ENCODE measurements at places on chromosomes 12 and 14.

DNA sequence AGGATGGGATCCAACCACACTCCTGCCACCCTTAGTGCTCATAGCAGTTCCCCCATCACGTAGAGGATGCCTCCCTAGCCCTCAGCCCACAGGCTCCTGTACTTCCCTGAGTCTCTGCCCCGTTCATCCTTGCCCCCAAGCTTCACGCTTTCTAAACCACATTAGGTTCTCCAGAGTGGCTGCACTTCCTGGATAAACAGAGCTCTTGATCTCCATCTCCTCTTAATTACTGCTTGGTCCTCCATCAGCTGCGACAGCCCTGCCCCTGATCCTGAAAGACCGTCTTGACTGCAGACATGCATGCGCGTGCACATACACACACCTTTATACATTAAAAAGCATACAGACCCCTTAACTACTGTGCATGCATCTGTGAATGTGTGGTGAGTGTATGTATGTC is 530.0 kb downstream of the BCL11B start:
- DNase-seq = no peak

GRCh38 chr14:52700701-52701172 is 5.4 kb upstream of the ERO1A start:
- no peak for DNase-seq

DNA sequence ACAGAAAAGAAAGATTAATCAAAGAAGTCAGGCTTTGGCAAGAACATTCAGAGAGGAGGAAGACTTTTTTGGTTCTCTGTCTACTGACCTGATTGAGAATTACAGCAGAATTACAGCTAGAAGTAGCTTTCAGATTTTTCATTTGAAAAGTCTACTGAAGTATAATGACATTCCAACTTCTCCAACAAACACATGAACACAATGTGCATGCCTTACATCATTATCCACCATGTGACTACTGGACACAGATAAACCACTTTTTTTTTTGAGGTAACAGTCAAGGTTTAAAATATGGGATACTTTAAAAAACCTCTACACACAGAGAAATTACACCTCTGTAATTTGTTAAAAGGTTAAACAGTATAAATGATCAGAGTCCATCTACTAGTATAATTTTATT is 12.3 kb downstream of the BTBD7 start:
- DNase-seq = no peak

DNA sequence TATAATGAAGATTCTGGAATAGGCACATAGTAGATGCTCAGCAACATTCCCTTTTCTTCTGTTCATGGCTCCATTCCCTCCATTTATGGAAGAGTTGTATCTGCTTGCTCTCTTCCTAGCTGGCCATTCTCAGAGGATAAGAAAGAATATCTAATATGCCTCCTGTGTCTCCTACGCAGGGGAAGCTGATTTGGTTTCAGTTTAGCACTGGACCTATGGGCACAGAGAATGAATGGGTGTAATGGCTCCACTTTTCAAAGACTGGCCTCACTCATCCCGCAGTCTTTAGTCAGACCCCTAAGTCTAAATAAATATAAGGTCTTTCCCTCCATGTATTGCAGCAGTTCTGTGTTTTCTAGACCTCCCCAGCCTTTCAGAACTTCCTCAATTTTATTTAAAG is 2.0 kb downstream of the PKP2 start:
- no peak for DNase-seq

- DNase-seq = no peak
These were observed 1149.5 kb downstream of the BCL11B start for GRCh38 chr14:98122527-98122926.

DNA sequence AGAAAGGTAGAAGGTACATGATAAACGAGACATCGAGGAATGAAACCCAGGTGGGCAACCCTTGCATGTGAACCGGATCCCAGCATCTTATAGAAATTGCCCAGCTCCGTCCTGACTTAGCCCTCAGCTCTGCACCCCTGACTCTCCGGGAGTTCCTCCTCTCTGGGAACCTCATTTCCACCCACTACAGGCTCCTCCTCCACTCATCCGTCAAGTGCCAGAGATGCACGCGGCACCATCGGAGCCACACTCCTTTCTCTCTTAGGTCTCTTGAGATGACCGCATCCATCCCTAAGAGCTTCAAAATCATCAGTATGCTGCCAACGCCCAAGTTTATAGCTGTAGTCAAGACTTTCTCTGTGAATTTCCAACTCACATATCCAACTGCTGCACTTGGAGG is 84.7 kb downstream of the TTC7B start:
- DNase-seq = no peak

DNA sequence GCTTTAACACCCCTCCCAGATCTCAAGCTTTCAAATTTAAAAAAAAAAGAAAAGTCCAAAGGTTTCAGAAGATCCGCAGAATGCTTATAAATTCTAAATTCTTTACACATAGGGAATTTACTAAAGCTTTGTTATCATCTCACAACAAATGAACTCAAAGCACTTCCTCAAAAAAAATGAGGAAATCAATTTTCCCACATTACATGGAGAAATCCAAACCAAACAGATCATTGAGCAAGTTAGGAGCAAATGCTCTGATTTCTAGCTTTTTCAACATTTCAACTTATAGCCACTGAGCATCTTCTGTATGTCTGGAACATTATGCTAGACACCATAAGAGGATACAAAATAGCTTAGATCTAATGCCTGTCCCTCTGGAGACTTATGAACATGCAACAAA is 161.0 kb downstream of the CEP128 start:
- no peak for DNase-seq

DNA sequence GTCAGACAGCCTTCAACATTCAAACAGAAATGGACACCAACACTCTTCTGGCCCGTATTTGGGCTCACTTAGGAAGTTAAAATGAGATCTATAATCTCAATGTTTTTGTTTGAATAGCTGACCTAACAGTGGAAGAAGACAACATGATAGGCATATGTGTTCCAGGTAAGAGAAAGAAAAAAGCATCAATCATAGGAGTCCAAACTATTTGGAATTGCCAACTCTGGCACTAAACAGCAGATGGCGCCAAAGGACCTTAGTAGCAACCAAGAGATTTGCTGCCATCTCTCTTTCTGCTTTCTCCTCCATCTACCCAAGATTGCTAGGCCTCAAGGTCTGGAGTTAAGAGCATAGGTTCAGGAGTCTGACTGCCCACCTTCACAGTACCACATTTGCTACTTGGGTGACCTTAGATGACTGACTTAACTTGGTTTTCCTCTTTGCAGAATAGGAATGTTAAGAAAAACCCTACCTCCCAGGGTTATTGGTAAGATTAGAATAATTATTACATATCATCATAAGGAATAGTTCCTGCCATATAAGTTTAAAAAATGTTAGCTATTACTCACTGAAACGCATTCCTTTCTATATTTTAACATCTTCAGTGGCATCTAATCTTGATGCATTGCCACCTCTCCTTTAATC is 30.2 kb downstream of the PEX5 start:
- peak; percentile 80 for DNase-seq

DNA sequence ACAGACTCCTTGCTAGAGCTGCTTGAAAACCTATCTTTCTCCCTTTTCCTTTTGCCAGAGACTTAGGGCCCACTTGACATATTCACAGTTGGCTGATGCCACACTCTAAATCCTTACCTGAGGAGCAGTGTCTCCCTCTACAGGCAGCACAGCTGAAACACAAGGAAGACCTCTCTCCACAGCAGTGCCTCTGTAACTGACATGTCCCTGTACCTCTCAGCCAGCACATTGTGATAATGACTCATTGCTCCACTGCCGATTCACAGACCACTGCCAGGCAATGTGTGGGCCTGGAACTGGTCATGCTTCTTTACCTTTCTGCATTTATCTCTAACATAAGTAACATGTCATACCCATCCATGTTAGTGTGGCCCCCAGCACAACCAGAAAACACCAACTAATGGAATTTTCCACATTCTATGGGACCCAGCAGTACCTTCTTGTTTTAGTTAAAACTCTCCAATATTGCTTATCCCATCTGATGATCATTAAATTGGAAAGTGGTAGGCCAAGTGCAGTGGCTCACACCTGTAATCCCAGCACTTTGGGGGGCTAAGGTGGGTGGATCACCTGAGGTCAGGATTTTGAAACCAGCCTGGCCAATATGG is 56.5 kb downstream of the GTF2A1 start:
- DNase-seq = peak; percentile 53

DNA sequence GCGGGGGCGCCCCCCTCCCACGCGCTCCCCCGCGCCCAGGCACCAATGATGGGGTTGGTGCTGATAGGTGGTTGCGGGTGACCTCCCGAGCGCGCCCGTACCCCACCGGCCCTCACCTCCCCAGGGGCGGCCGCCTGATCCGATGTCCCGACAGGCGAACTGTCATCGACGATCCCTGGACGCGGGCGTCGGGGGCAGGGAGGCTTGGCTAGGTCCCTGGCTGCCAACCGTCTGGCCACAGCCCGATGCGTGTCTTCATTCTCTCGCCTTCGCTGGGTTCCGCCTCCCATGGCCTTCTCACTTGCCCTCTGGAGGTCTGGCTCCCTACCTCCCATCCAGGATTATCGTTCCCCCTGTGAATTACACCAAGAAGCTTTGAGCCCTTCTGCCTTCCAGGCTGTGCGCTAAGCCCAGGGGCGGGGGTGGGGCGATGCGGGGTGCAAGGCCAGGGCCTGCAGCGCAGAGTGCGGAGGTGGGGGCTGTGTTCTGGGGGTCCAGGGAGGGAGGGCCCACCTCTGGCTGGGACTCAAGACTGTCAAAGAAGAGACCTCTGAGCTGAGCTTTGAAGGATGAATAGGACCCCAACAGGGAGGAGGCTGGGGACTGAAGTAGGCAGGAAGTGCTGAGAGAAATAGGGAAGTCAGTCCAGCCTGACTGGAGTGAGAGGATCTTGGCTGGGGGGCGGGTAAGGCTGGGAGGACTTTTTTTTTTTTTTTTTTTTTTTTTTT is 7.7 kb upstream of the RACGAP1 start:
- DNase-seq = no peak

GRCh38 chr12:119071638-119072231 is 90.4 kb downstream of the SRRM4 start:
- DNase-seq = no peak

DNA sequence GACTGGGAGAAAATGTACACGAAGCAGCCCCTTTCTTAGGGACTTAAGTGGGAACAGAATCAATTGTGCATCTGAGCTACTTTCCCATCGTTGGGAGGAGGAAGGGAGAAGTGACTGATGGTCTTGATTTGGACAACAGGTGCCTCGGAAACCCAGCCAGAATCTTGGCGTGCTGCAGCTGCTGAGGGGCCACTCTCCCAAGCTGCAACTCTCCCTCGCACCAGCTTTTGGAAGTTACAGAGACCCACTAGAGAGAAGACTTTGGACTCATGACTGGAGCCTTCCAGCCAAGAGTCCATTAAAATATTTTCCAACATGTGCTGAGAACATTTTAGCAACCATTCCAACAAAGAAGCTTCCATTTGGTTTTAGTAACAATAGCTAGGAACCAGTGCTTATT is 52.3 kb downstream of the GNS start:
- DNase-seq = no peak

- DNase-seq = no peak
These were observed 87.4 kb upstream of the PKP2 start for GRCh38 chr12:32983968-32984367.

DNA sequence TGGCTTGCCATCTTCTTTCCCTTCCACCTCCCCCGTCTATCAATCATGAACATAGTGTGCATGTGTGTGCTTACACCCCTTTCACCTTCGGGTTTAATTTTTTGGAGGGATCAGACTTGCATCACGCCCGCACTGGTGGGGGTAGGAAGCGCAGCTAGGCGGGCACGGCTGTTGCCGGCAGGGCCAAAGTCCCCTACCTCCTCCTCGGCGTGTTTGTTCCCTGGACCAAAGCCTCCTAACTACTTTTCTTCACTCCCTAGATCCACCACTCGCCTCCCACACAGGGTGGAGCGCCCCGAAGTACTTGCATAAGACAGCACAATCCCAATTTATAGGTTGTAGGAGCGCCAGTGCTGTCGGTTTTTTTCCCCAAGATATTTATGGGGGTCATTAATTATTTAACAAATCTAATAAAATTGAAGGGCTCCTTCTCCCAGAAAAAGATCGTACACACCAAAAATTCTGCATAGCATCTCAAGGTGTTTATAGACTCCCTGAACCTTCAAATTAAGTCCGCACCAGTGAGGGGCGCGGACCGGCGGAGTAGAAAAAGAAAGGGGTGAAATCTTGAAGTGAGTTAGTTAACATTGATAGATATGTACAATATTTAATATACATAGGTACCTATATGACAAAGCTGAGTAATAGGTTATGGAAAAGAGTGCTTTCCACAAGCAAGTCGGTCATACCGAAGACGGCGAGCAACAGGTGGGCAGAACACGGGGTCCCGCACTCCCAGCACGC is 717 bp downstream of the PKP2 start:
- DNase-seq = no peak

DNA sequence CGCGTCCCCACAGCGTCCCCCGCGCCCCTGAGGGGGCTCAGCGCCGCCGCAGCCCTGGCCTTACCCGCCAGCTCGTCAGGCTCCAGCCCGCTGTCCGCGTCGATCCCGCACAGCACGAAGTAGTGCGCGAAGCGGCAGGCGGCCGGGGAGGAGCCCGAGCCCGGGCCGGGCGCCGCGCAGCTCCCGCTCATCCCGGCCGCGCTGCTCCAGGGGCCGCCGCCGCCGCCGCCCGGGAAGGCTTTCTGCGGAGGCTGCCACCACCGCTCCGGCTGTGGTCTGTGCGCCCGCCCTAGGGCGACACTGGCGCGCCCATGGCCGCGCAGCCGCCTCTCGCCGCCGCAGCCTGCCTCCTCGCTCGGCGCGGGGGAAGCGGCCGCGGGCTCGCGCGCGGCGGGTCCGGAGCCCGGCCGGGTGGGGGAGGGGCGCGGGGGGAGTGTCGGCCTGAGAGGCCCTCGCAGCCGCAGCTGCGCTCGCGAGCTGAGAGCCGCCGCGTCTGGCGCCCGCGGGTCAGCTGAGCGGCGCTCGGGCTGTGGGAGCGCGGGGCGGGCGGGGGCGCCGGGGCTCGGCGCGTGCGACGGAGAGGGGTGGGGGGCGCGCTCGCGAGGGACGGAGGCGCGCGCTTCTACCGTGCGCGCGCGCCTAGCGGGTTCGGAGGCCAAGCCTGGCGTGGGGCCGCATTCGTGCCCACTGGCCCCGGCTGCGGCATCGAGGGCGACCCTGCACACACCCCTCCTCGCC is at the start of gene DENND5B:
DENND5B (minus strand) TSS at position 495 of the 738 bp plus-strand sequence; CDS start at position 191, 304 bp downstream.
- DNase-seq = no peak

DNA sequence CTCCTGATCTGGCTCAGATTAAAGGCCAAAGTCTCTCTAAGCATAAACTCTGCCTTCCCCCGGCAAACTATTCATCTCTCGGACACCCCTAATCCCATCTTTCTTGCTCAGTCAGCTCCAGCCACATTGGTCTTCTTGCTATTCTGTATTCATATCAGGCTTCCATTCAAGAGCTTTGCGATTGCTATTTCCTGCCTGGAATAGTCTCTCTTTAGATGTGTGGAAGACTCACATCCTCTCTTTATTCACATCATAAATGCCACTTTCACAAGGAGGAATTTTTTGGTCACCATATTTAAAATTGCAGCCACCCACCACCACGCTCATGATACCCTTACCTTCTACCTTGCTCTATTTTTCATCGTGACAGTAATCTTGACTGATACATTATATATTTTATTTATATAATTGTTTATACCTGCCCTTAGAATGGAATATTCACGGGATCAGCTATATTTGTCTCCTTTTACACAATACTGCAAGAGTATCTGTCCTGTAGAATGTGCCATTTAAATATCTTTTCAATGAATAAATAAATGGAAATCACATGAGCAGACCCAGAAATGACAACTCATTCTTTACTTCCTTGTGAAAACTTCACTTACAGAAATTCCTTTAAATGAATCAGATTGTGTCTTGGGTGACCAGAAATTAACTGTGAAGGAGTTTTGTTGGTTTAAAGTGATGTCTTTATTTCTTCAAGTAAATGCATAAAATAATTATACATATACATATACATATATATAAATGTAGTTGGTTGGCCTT is 780.6 kb upstream of the FLRT2 start:
- no peak for DNase-seq

- DNase-seq = no peak
These were observed 204.2 kb upstream of the CDKN3 start for GRCh38 chr14:54192610-54193009.

Data from CD4-positive, alpha-beta T cell treated with Interleukin-2 at 100 ng/mL for 4 hours (primary cell).